ENCODE measurements at places on chromosomes 5 and 9.

DNA sequence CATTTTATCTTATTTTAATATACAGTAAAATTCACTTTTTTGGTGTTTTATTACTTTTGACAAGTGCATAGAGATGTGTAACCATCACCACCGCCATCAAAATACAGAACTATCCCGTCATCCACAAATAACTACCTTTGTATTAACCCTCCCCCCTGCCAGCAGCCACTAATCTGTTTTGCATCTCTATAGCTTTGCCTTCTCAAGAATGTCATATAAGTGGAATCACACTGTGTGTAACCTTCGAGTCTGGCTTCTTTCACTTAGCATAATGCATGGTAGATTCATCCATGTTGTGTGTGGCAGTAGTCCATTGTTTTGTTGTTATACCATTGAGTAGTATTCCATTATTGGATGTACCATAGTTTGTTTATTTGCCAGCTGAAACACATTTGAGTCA is 98.8 kb downstream of the BOD1 start:
- DNase-seq: no peak

GRCh38 chr9:75033791-75034473 is 5.8 kb upstream of the CARNMT1 start:
- DNase-seq: no peak

- DNase-seq: no peak
Observed at GRCh38 chr5:571791-572190, 40.3 kb upstream of the CEP72 start.

GRCh38 chr5:139094154-139095131 is 103.7 kb downstream of the SIL1 start:
- no peak for DNase-seq

- DNase-seq: no peak
Observed at GRCh38 chr5:167460449-167461020, 830.9 kb upstream of the WWC1 start.
